ENCODE measurements at places on chromosomes 5 and 9.

GRCh38 chr9:12735665-12736064, 39.2 kb upstream of the LURAP1L start:
- DNase-seq, result peak; percentile 58

GRCh38 chr5:56951126-56951945, 587 bp downstream of the MIER3 start:
- no peak for DNase-seq

DNA sequence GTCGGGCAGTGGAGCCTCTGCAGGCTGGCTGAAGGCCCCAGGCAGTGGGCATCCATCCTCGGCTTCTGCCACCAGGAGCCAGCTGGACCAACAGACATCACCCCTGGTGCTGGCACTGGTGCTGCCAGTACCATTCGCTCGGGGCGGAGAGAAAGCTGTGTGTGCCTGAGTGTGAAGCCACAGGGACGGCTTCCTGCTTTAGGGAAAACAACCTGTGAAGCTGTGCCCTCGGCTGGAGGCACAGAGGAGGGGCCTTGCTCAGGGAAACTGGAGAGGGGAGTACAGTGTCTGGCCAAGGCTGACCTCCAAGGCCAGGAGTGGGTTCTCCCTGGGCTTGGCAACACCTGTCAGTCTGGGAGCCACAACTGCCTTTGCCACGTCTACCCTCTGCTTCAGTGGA, 38.3 kb downstream of the NEK6 start:
- DNase-seq, result no peak

GRCh38 chr5:141479776-141480175, 4.0 kb downstream of the PCDHGC3 start:
- DNase-seq, result no peak

- DNase-seq, result no peak
These were observed 122.4 kb upstream of the NMUR2 start for GRCh38 chr5:152527358-152528052.

DNA sequence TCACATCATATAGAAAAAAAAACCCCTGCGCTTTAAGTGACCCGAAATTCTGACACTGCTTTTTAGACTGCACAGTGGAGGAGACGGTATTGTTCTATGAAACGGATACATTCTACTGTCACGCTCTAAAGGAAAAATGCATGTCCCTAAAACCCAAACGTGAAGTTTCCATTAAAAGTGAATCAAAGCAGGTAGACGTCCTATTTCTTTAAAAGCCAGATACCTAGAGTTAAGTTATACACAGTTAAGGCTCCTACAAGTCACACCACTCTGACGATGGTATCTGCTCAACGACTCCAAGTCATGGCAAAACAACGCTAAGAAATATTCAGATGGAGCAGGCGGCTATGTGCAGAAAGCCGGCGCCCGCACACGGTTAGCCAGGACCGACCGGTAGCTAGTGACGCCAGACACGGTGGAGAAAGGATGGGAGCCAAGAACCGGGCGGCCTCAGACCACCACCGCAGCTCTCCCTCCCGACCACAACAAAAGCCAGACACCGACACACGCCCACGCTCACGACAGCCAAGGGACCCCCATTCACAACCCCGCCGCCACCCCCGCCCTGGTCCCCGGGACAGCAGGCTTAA, 734 bp downstream of the SKP1 start:
- DNase-seq, result no peak

DNA sequence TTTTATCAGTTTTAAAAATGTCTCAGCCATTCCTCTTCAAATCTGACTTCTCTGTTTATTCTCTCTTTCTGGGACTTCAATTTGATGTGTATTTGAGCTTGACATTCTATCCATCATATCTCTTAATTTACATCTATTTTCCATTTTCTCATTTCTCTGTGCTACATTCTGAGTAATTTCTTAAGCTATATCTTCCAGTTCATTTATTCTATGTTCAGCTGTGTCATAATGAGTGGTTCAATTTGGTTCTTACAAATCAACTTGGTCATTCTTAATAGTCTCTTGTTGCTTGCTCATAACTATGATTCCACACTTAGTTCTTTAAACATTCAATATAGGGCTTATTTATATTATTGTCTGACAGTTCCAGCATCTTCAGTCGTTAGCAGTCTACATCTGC, 16.9 kb downstream of the CKMT2 start:
- no peak for DNase-seq

GRCh38 chr9:128899566-128900322, 17.8 kb downstream of the LRRC8A start:
- DNase-seq, result no peak
